Anterior cingulate cortex (tissue), 58 donors: ENCODE measurements at places on chromosomes 16 and 17.

DNA sequence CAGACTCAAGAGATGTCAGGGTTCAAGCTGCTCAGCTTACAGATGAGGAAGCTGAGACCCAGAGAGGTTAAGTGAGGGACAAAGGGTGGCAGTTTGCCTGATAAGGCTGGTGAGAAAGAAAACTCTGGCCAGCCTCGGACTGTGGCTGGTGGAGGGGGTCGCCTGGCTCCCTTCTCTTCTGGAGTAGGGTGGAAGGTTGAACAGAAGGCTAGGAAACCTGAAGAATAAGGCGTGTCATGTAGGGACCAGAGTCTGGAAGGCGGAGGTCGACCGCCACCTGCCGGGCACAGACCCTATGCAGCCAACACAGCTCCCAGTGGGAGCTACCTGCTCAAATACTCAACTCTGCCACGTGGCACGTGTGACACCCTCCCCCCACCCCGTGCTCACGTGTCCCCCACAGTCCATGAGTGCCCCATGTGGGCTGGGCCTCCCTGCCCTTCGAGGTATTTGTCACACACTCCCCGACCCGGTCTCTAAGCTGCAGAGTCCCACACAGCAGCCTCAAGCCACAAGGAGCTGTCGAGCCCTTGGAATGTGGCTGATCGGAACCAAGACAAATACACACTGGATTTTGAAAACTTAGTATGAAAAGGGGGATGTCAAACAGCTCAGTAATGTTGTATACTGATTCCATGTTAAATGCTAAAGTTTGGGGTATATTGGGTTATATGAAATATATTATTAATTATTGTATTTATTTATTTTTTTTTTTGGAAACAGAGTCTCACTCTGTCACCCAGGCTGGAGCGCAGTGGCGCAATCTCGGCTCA, 11.8 kb downstream of the HID1 start:
- DNase-seq = no peak

- no peak for DNase-seq
These were observed 27.5 kb downstream of the OMG start for GRCh38 chr17:31269578-31269983.

- DNase-seq = no peak
These were observed 121.1 kb downstream of the WWOX start for GRCh38 chr16:78220571-78220970.

- DNase-seq = no peak
These were observed 20.2 kb downstream of the CBFA2T3 start for GRCh38 chr16:88956546-88957432.

DNA sequence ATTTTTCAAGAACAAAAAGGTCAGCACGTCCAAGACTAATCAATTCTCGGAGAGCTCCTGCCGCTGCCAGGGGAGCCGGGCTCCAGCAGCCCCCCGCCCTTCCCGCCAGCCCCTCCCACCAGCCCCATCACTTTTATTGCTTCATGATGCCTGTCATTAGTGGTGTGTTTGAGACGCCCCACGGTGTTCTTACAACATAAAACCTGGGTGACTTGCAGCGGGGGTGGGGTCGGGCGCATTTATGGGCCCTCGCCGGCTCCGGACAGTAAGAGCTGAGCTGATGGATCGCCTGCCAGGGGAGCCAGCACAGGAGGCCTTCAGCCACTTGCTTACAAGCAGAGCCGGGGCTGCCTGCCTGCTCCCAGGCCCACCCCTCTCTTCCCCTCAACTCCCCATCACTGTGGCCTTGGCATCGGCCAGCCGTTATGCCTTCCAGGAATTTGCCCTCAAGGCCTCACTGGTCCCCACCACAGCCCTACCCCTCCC, 82.9 kb upstream of the CBX4 start:
- no peak for DNase-seq

DNA sequence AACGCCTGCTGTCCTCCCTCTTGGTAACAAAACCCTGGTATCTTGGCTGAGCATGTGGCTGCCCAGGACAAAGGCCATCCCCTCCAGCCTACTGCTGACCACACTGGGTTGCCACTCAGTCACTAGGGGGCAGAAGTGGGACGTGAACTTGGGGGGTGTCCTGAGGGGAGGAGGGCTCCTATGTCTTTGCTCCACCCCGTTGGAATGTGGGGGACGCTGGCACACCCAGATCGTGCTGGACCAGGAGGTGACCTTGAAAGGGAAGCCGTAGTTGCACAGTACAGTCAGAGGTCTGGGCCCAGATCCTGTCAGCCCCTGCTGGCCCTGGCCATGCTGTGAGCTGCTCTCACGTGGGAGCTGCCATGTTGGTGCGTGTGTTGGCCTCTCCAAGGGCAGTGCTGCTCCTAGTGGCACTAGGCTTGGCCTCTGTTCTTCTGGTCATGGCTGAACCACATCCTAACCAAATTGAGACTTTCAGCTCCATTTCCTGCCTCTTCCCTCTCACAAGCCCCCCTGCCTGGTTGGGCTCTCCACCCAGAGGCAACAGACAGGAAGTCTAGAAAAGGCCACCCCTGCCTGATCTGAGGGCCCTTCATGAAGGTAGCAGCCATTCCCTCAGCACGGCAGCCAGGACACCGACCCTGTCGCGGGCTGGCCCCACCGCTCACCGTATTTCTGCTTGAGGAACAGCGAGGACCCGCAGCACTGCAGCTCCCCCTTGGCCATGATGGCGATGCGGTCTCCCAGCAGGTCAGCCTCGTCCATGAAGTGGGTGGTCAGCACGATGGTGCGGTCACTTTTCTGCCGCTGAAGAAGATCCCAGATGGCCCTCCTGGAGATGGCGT, 29.0 kb upstream of the RNPS1 start:
- no peak for DNase-seq

- DNase-seq = peak; percentile 51
These were observed 680 bp downstream of the SKA2 start for GRCh38 chr17:59154292-59154720.

GRCh38 chr17:28105501-28105900, 63.0 kb downstream of the NLK start:
- DNase-seq = no peak

DNA sequence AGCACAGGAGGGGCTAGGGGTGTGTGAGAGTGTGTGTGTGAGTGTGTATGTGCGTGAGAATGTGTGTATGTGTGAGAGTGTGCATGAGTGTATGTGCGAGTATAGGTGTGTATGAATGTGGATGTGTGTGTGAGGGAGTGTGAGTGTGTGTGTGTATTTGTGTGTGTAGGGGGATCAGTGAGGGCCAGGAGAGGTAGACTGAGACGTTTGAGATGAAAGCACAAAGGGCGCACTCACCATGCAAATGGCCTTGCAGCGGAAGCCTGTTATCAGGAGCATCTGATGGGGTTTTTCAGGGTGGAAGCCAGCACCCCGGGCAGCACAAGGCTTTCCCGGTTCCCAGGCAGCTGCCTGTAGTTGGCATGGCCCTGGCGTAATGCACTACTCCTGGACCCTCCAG, 14.9 kb downstream of the WNT9B start:
- DNase-seq = no peak

- DNase-seq = no peak
These were observed 29.8 kb upstream of the MYH2 start for GRCh38 chr17:10579270-10579669.

GRCh38 chr17:57552114-57552624, 192.9 kb downstream of the CCDC182 start:
- DNase-seq = peak; percentile 58

- DNase-seq = no peak
These were observed 144.0 kb upstream of the CDC42EP4 start for GRCh38 chr17:73455767-73456166.

- no peak for DNase-seq
These were observed 224.4 kb upstream of the CACNG5 start for GRCh38 chr17:66610361-66611133.

GRCh38 chr17:48605991-48606891, 1.5 kb upstream of the HOXB6 start:
- DNase-seq = no peak

- DNase-seq = no peak
These were observed 270.8 kb upstream of the CDH5 start for GRCh38 chr16:66095676-66096075.

GRCh38 chr17:79560527-79560926, 50.3 kb downstream of the RBFOX3 start:
- DNase-seq = no peak

DNA sequence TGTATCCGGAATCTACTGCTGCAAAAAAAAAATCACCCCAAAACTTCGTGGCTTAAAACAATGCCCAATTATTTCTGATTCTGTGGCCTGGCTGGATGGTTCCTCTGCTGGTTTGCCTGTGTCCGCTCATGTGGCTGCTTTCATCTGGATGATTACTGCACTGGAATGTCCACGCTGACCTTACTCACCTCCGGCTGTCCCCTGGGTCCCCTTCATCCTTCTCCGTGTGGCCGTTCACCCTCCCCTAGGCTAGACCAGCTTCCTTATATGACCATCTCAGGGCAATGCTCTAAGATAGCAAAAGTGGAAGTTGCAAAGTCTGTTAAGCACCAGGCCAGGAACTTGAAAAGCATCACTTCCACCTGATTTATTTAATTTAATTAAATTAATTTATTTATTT, 31.4 kb upstream of the SPNS2 start:
- DNase-seq = no peak

GRCh38 chr17:4235372-4236279, 28.2 kb downstream of the ANKFY1 start:
- no peak for DNase-seq

- DNase-seq = no peak
These were observed 275.3 kb downstream of the PARN start for GRCh38 chr16:14354561-14355351.

DNA sequence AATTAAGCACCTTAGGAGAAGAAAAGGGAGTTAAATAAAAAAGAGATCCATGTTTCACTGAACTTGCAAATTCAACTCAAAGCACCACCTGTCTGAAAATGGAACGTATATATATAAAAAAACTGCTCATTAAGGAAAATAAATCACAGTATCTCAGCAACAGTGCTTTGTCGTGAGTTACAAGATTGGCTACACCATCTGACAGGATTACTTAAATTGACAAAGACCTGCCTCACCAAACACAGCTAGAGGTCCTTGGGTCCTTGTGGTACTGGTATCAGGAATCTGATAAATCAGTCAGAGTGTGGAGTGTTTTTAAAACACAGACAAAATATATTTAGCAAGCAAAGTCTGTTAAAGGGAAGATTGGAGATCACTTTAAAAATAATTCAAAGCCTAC, 63.9 kb downstream of the KANSL1 start:
- no peak for DNase-seq

- no peak for DNase-seq
These were observed 20.0 kb upstream of the SLC35G3 start for GRCh38 chr17:35214192-35214591.

DNA sequence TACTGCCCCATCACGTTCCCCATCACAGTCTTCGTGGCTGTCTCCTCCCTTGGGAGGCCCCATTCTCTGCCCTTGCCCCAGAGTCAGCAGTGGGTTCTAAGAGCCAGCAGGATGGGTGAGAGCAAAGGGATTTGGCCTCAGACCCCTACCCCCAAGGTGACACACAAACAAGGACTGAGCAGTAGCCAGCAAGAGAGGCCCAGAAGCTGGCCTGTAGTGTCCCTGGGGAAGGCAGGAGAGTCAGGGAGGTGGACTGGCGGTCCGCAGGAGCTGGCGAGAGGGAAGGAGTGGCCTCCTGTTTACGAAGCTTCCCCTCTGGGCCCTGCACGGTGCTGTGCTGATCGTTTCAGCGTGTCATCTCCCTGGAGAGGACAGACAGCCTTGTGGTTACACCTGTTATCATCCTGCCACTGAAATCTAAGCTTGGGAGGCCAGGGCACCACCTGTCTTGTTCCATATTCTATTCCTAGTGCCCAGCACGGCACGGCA, 8.4 kb downstream of the WDR81 start:
- no peak for DNase-seq

DNA sequence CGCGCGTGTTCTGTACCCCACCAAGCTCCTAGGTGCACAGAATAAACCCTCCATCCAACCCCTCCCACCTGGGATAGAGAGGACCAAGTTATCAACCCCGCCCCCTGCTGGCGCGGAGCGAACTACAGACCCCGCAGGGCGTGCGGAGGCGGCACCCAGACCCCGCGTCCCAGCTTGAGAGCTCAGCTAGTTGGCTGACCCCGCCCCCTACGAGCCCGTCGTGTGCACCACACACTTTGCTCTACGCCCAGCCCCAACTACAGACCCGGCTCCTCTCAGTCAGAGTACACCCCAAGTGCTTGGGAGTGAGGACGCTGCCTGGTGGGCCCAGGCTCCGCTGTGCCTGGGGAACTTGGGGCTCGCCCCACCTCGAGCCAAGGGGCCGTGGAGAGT, 1.5 kb downstream of the GRIN2A start:
- DNase-seq = peak; percentile 28

- no peak for DNase-seq
These were observed 6.7 kb upstream of the CIITA start for GRCh38 chr16:10870137-10870776.

DNA sequence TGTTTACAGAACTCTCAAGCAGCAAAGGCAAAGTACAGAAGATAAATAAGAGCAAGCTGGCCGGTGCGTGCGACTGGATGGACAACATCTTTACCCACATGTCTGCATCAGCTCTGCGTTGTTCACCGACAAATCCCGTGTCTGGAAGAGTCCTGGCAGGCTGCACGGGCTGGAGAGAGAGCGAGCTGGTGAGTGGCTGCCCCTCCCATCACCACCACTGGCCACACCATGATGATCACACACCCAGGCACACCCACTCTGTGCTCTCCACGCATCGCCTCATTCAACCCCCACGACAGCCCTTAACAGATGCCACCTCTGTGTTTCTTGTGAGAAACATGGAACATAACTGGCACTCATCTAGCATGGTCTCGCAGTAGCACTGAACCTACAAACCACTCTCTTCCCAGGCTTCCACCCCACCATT, 59.2 kb downstream of the ANKRD11 start:
- no peak for DNase-seq

DNA sequence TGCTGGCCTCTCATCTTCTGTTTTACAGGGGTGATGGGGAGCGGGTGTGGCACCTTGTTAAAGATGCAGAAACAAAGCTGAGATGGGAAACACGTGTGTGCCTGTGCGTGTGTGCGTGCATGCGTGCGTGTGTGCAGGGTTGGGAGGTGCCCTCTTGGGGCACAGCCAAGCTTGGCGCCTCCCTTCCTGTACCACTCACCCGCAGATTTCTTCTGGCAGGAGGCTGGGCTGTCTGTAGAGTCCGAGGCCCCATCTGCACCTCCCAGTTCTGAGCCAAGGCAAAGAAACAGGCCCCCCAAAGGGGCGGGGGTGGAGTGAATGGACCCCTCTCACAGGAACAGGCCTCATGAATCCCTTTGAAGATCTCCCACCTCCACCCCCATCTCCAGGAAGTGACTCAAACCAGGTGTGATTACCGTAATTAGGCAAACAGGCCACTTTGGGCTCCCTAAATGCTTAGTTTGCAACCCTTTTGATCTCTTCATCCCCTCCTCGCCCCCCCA, 20.9 kb downstream of the TNS4 start:
- no peak for DNase-seq

GRCh38 chr16:4408323-4408690, 8.1 kb downstream of the CORO7 start:
- no peak for DNase-seq

DNA sequence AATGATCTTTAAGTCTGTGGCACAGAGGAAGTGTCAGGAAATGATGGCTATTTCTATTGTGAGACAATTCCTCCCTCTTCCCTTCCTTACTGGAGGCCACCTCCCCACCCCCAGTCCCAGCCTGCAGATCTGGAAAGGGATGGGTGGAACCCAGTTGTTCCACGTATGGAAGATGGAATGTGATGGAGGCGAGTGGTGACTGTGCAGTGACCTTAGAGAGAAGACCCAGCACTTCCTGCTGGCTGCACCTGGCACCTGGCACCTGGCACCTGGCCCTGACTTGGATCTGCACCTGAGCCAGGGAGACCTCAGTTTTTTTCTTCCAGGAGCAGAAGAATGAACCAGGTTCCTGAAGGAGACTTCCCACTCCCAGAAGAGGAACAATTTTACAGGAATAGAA, 33.0 kb upstream of the TMC5 start:
- no peak for DNase-seq
